ENCODE measurements at places on chromosomes 2 and 18.

GRCh38 chr2:67180841-67181240 is 216.3 kb upstream of the ETAA1 start:
- DNase-seq, result no peak

DNA sequence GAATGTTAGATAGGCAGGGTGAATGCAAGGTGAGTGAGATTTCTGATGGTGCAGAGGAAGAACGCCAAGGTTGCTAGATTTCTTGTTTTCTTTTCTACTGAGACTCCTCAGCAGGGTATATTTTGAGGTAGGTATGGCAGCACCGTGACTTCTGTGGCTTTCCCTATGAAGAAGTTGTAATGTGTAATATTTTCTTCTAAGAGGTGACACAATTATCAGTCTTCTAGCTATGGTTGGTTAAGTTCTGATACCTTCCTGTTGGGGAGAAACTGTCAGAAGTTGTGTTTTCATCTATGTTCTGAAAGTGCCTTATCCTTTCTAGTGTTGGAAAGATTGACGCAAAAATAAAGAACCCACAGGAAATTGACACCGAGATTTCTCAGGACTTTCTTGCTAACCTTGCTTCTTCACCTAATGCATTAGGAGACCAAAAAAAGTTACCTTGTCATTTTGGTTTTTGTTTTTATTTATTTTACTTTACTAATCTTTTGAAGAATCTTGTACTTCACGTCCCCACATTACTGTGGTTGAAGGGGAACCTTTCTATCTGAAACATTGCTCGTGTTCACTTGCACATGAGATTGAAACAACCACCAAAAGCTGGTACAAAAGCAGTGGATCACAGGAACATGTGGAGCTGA is 11.9 kb downstream of the IL18R1 start:
- DNase-seq, result no peak

- no peak for DNase-seq
Measured at GRCh38 chr2:238441262-238442114, 14.8 kb downstream of the ASB1 start.

DNA sequence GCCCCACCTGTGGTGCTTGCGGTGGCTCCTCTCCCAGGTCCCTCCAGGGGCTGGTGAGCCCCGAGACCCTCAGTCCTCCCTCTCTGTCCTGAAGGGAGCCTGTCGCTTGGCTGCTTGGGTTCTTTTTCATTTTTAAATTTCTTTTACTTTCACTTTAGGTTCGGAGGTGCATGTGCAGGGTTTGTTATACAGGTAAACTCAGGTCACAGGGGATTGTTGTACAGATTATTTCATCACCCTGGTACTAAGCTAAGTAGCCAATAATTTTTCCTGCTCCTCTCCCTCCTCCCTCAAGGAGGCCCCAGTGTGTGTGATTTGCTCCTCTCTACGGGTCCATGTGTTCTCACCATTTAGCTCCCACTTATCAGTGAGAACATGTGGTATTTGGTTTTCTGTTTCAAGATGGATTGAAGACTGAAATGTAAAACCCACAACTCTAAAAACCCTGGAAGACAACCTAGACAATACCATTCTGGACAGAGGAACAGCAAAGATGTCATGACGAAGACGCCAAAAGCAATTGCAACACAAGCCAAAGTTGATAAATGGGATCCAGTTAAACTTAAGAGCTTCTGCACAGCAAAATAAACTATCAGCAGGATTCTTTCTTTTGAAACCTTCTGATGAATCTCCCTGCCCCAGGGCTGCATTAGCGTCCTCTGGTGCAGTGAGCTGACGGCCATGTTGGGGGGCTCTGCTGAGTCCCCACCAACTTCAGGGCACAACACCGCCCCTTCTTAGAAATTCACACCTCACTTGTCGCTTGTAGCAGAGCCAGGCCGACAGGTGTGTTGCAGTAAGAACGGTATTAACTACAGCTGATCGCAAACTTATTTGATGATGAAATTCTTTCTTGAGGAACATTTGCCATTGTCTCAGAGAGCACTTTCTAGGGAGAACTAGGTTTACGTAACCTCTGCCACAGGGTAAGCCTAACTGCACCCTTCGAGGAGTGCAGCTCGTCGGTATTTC is 135.3 kb downstream of the ZNF236 start:
- DNase-seq, result no peak

DNA sequence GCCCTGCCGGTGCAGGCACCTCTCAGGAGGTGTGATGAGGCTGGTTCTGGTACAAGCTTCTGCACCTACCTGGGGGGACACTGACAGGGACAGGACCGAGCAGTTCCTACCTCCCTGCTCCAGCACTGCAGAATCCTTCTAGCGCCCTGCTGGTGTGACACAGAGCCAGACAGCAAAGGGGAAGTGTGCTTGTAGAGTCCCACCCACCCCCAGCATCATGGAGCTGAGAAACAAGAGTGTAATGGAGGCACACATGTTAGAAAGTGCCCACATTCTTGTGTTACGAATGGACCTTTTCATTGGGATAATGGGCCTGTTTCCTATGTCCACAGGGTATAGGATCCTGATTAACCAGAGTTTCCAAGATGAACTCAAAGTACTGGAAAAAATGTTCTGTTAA is 38.3 kb downstream of the OXER1 start:
- no peak for DNase-seq

- no peak for DNase-seq
Measured at GRCh38 chr18:28999726-29000125, 822.8 kb upstream of the CDH2 start.
